ENCODE measurements at places on chromosomes 13 and 19. TPM values are rescaled to one million over a fixed set of nuclear protein-coding genes. Genes with fewer than 3 reads are reported as not detected.

LHB gene
- total RNA-seq: not detected

PSG7 gene
- 0.05 TPM for total RNA-seq

TJP3 gene
- total RNA-seq: 0.53 TPM

KBTBD6 gene
- total RNA-seq: 4.6 TPM

ZNF490 gene
- 0.63 TPM for total RNA-seq

ACER1 gene
- total RNA-seq: not detected

PINLYP gene
- total RNA-seq: 0.19 TPM

LILRA1 gene
- not detected for total RNA-seq

HS6ST3 gene
- total RNA-seq: not detected

PTPRH gene
- 5.3 TPM for total RNA-seq

ATP7B gene
- 2.1 TPM for total RNA-seq

QPCTL gene
- total RNA-seq: 6.3 TPM

SOX1 gene
- total RNA-seq: not detected

ZNF441 gene
- not detected for total RNA-seq

DACH1 gene
- not detected for total RNA-seq

LRG1 gene
- total RNA-seq: 0.25 TPM

KMT5C gene
- total RNA-seq: 5.8 TPM

NCCRP1 gene
- total RNA-seq: 1.7 TPM

SPART gene
- 24.6 TPM for total RNA-seq

PVR gene
- total RNA-seq: 102 TPM

PDE4C gene
- 0.15 TPM for total RNA-seq

RBM26 gene
- 26.4 TPM for total RNA-seq

IFNL1 gene
- not detected for total RNA-seq

F2RL3 gene
- total RNA-seq: not detected

LGALS14 gene
- not detected for total RNA-seq

TEX101 gene
- total RNA-seq: not detected

CCNE1 gene
- total RNA-seq: 26.6 TPM

CYP2A7 gene
- total RNA-seq: not detected
